Glutamatergic neuron (in vitro differentiated cells): ENCODE measurements at places on chromosomes 11 and 22. TPM values are rescaled to one million over a fixed set of nuclear protein-coding genes. Genes with fewer than 3 reads are reported as not detected.

Gene RFPL3
- not detected for total RNA-seq

Gene LRRC74B
- total RNA-seq: not detected

GRCh38 chr22:22817468-22818201, 70.0 kb upstream of the IGLL5 start:
- DNase-seq: no peak

- no peak for DNase-seq
These were observed 101.7 kb upstream of the CD82 start for GRCh38 chr11:44463751-44464150.

DNA sequence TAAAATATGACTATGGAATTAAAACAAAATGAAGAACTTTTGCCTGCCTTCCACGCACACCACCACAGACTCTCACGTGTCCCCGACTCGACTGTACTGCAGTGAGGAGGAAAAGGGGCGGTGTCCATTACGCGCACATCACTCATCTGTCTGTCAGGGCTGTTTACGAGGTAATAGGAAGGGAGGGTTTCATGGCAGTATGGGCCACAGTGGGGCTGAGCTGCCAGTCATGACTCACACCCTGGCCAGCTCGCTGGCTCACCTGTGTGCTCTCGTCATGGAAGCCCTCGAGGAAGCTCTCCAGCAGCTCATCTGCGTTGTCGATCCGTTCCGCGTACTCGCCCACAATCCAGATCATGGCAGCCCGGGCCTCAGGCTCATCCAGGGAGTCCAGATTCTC, 33.5 kb upstream of the RASL10A start:
- no peak for DNase-seq

- no peak for DNase-seq
These were observed 137.5 kb downstream of the LDLRAD3 start for GRCh38 chr11:36081274-36081945.

GRCh38 chr22:47045691-47046410, 283.4 kb downstream of the TBC1D22A start:
- DNase-seq: peak; percentile 5

- no peak for DNase-seq
These were observed 4.3 kb downstream of the CLTCL1 start for GRCh38 chr22:19287076-19287707.

DNA sequence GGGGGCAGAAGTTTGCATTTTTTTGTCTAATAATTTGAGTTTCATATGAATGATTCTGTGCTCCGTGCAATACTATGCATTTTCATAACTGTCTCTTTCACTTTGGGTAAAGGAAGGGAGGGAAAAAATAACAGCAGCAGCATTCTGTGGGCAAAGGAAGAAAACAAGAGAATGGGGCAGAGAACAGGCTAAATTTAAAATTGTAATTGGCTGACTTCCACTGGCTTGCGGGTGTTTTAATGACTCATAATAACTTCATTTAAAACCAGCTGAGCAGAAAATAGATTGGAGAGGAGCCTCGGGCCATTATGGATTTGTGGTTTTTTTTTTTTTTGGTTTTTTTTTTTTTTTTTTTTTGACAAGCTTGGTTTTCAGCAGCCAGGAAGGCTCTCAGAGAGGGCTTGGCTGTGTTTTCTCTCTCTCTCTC, 107.4 kb downstream of the ZBTB16 start:
- DNase-seq: no peak

GRCh38 chr11:75565916-75566762, 4.1 kb downstream of the SERPINH1 start:
- DNase-seq: no peak

DNA sequence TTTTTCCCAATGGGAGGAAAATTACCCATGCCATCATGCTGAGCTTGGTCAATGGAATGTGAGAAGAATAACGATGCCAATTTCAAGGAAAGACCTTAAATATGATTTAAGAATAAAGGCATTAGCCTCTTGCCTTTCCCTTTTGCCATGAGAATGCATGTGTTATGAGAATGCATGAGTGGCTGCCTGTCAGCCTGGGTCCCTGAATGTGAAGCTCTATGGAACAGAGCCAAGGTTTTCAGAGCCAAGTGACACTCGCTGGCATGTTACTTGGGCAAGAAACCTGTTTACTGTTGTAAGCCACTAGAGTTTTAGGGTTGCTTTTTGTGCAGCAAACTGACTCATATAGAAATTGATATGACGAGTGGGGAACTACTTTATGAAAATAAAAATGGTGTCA, 75.7 kb downstream of the JRKL start:
- no peak for DNase-seq

DNA sequence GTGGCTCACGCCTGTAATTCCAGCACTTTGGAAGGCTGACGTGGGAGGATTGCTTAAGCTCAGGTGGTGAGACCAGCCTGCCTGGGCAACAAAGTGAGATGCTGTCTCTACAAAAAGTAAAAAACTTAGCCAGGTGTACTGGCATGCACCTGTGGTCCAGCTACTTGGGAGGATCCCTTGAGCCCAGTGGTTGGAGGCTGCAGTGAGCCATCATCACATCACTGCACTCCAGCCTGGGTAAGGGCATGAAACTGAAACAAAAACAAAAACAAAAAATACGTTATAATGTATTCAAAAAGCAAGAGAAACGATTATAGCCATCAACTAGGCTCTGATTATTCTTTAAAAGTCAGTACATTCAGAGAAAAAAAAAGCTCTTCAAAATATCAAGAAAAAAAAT, 62.5 kb downstream of the TCF20 start:
- DNase-seq: no peak
